ENCODE measurements at places on chromosomes 12 and 14.

DNA sequence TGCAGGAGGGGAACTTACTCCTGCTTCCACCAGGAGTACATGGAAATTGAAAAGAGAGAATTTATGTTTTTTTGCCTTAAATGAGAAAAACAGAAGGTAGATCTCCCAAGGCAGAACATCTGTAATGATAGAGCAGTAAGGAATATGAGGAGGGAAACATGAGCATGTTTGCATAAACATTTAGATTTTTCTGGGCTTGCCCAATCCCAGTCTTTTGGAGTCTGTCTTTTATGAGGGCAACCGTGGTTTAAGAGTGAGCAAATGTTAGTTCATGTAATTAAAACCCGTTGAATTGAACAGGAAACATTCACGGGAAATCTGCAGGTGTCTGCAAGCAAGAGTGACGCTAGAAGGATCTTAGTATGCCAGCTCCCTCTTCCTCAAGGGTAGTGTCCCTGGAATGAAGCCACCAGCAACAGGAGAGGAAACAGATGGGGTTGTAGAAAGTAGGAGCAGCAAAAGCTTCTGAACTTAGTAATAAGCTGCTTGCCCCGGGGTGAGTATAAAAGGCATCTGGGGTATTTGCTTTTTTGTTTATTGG lies 79.3 kb downstream of the ARF6 start:
- peak; percentile 79 for DNase-seq

DNA sequence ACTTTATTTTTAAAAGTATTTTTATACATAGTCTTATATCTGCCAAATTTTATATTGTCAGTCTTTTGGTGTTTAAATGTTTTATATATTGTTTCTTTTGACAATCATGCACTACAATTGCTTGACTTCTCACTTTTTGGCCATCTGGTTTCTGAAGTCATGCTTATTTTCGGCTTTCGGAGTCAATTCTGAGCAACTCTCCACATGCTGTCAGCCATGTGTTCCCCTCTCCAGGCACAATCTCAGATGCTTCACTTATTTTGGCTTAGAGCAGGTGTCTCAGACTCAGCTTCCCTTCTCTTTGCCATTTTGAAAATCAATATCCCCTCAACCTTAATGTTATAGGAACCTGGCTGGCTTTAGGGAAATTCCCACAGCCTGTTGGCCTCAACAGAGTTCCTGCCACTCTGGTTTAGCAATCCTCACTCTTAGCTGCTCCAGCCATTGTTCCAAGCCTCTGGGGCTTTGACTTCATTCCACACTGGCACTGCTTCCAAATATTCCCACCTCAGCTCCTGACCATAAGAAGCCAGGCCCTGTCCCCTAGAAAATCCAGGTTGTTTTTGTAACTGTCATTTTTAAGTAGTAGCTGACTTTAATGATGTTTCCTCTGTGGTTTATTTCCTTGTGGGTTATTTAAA lies 125.5 kb upstream of the FAR2 start:
- DNase-seq, result no peak

- no peak for DNase-seq
Observed at GRCh38 chr14:98950353-98950895, 321.6 kb downstream of the BCL11B start.

DNA sequence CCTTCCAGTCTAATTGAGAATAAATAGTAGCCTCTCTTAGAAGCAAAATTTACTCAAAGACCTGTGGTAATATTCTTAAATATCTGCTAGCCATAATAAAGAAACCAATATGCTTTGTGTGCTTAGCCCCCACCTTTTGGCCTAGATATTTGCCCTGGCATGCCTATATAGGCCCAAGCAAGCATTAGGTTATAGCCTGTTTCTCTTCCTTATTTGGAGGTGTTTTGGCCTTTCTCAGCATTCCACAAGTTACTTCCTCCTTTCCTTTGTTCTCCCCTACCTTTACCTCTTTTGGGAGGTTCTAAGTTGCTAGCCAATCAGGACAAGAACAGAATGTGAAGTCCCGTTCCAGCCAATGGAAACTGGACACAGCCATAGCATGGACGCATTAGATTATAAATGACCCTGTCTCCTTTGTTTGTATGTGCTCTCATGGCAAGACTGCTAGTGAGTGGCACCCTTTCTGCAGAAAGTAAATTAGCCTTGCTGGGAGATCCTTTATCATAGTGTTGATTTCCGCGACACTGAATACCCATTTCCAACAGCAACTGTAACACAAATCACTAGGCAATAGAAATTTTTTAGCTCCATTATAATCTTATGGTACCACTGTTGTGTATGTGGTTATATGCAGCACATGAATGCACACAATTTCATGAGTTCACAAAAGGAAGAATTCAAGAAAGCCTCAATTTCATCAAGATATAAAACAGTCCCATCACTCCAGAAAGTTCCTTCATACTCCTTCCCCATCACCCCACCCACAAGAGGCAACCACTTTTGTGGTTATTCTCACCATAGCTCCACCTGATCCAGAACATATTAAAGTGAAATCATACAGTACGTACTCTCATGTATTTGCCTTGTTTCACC lies 37.6 kb downstream of the CEP83 start:
- no peak for DNase-seq

DNA sequence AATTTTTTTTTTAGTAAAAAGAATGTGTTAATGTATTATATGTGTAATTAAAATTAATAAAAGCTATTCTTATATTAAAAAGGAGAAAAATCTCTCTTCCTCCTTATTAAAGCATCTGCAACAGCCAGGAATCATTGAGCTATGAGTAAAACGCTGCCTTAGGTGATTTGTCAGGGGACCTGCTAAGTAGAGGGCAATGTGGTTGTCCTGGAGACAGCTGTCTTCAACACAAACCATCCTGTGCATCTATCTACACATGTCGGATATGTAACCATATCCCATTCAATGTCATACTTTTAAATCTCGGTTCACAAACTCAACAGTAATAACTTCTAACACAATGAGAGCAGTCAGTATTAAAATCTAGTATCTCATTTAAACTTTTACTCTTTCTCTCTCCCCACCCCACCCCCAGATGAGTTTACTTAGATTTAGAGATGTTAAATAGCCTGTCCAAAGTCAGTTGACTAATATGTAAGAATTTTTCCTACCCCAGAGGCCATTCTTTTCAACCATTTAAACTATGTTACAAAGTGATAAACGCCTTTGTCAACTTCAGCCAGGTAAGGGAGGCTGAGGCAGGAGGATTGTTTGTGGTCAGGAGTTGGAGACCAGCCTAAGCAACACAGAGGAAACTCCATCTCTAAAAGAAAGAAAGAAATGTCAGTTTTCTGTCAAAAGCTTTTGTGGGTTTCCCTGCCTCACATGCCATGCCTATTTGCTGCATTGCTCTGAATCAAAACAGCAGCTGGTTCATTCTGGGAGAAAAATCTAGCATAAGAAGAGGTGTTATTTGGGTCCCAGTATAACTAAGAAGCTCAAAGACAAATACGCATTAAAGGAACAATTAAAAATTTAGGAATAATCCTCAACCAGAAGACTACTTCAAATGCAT lies 413.7 kb upstream of the CCDC196 start:
- DNase-seq, result no peak

DNA sequence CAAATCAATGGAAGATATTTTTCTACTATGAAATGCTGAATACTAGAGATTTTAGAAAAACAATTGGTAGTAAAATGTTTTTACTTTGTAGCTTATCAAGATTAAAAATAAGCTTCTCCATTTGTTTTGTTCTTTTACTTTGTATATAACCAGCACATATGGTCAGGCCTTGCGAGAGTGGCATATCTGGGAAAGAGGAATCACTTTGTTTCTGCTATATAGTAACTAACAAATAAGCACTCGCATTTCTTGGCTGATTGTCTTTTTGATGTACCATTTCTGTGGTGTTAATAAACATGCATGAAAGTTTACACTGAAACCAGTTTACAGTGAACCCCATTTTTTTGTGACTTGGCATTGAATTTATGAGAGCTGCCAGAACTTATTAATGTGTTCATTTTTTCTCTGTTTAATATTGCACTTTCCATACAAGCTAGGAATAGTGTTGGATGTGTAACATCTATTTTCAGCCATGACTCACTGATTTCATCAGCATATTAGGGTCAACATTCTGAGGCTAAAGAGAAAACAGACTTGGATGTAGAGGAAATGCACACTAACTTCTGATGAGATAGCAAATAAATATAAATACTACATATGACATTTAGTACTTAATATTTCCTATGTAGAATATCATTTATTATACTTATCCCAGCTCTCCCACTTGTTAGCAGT lies 635.5 kb downstream of the KCNH5 start:
- DNase-seq, result no peak

- DNase-seq, result peak; percentile 60
Observed at GRCh38 chr14:64098120-64098519, 196.1 kb downstream of the ESR2 start.

DNA sequence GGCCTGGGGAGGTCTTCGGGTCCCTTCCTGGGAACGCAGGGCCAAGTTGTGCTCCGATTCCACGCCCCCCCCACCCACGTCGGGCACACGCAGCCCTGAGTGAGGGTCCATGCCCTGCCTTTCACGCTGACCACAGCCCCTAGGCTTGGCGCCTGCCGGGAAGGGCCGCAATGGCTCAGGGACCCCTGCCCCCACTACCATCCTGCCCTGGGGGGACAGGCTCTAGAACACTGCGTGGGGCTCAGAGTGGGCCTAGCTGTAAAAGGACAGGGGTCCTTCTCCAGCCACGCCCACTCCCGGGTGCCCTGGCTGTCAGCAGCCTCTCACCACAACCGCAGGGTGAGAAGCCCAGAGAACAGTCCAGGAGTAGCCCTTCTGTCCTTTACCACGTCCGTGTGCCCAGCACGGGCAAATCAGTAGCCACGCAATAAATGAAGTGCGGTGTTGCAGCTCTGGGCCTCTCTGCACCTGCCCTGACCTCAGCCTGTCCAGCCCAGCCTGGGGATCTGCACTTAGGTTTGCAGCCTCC lies 9.4 kb upstream of the GPR68 start:
- DNase-seq, result no peak

DNA sequence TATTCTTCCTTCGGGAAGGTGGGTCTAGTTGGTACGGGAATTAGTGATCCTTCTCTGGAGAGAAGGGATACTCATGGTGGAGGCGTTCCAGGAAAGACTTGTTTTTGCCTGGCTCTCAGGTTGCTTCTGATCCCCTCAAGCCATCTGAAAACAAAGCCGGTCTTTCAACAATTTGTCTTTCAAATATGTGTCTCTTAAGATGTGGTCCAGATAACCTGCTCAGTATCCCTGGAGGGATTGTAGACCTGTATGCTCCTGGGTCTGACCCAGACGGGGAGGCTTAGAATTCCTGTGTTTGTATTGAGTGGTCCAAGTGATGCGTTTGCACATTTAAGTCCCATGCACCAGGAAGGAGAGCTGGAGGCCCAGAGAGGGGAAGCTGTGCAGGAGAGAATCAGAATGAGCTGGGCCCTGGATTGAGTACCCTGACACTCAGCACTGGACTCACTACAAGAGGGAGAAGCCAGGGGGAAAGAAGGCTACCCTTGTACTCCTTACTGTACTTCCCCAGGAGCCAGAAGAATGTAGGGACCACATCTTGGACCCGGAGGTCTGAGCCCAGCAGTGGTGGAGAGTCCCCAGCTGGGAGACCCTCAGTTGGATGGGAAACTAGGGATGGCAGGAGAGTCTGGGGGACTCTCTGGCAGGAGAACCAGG lies 40.4 kb downstream of the ERH start:
- DNase-seq, result no peak

DNA sequence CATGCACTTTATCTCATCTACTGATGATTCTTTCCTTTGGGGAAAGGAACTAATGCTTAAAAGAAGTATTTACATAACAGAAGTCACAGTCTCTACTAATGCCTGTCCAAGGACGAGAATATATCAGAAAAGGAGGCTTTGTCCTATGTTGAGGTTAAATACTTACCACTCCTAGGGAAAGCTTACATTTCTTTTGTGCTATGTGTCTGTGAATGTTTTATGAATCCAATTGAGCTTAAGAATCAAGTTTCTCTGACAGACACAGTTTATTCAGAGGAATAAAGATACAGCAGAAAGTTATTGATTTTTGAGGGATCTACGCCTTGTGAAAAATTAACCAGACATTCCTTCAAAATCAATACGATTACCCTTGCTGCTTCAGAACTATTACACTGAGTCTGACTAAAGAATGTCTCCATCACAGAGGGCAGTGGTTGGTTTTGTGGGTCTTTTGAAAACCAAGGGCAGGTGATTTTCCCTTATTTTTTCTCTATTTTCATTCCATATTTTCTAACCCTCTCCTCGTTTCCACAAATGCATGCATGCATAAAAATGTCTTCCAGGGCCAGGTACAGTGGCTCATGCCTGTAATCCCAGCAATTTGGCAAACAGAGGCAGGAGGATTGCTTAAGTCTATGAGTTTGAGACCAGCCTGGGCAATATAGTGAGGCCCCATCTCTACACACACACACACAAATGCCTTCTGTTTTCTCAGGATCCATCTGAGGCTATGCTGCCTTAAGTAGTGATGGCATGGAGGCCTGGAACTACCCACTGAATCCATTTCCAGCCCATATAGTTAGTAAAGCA lies 1095.1 kb downstream of the GALC start:
- DNase-seq, result no peak

DNA sequence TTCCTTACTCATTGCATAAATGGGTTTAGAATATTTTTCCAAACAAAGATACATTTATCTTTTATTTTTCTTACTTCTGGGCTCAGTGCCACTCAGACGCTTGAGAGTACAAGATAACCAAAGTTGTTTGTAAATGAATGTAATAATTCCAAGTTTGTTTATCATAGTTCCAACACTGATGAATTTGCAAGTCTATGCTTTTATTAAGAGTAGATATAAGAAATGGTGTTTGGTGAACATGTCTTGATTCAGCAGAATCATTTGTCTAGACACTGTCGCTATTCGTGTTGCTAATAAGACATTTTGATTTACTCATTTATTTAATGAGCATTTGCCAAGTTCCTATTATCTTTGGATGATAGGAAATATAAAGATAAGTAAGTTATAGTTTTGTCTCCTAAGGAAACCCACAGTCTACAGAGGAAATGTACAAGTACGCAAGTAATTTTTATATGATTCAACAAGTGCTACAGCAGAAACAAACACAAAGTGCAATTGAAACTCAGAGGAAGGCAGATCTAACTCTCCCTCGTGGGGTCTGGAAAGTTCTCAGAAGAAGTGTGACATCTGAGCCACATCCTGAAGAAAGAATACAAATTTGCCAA lies 132.8 kb upstream of the FSCB start:
- DNase-seq, result no peak

DNA sequence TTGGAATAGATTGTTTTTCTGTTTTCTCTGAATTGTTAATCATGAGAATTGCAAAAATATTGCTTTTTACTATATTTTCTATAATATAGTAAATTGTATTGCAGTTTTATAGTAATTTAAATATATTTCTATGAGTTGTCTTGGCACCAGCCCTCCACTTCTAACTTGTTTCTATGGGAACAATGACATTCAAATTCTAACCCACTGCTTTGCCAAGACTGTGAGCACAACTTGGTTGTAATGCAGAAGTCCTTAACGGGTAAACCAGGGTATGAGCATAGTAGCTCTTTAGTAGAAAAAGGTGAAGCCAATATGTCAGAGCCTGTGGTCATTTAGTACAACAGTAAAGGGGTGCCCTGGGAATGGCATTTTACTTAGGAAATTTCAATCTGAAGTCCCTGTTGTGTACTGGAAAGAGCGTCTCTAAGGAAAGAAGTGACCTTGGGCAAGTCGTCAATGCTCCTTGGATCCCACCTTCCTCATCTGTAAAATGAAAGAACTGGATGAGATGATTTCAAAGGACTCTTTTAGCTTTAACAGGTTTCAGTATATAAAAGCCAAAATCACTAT lies 283.3 kb downstream of the ATP23 start:
- DNase-seq, result no peak

GRCh38 chr12:115213118-115213517 lies 529.1 kb upstream of the TBX3 start:
- DNase-seq, result no peak

All from colonic mucosa (tissue), 4 donors.